RPMI7951 (cell line): ENCODE measurements at places on chromosomes 2 and 18. TPM values are rescaled to one million over a fixed set of nuclear protein-coding genes. Genes with fewer than 3 reads are reported as not detected.

The KLHL30 gene
- not detected in 2 replicates for total RNA-seq

The FAM210A gene
- 30.2 and 33.0 TPM in 2 replicates for total RNA-seq

The UPP2 gene
- not detected in 2 replicates for total RNA-seq

The CD8B2 gene
- total RNA-seq = not detected in 2 replicates

The FAM110C gene
- total RNA-seq = not detected in 2 replicates

The LRRC30 gene
- not detected in 2 replicates for total RNA-seq

The STPG4 gene
- total RNA-seq = not detected in 2 replicates

The TCF23 gene
- not detected in 2 replicates for total RNA-seq

The COL5A2 gene
- total RNA-seq = 175 and 204 TPM in 2 replicates

The GKN1 gene
- total RNA-seq = not detected in 2 replicates

The TRIM43 gene
- not detected in 2 replicates for total RNA-seq

The KLHL41 gene
- total RNA-seq = 0.12 and 0.20 TPM in 2 replicates

The RUFY4 gene
- total RNA-seq = not detected in 2 replicates

The B4GALT6 gene
- total RNA-seq = 2.4 and 2.8 TPM in 2 replicates

The SERPINB3 gene
- 0.20 TPM in 1 of 2 replicates, not detected in the other for total RNA-seq

The CROCC2 gene
- 0.12 TPM in 1 of 2 replicates, not detected in the other for total RNA-seq

The TDRD15 gene
- total RNA-seq = not detected in 2 replicates

The RNU2-63P gene
- not detected in 2 replicates for total RNA-seq

The TIGD1 gene
- 6.3 and 7.1 TPM in 2 replicates for total RNA-seq

The C2orf66 gene
- 0.12 TPM in 1 of 2 replicates, not detected in the other for total RNA-seq

GRCh38 chr2:164835302-164835701 is 6.3 kb downstream of the COBLL1 start:
- DNase-seq = no peak

GRCh38 chr2:58515827-58516573 is 274.9 kb upstream of the FANCL start:
- no peak for DNase-seq

DNA sequence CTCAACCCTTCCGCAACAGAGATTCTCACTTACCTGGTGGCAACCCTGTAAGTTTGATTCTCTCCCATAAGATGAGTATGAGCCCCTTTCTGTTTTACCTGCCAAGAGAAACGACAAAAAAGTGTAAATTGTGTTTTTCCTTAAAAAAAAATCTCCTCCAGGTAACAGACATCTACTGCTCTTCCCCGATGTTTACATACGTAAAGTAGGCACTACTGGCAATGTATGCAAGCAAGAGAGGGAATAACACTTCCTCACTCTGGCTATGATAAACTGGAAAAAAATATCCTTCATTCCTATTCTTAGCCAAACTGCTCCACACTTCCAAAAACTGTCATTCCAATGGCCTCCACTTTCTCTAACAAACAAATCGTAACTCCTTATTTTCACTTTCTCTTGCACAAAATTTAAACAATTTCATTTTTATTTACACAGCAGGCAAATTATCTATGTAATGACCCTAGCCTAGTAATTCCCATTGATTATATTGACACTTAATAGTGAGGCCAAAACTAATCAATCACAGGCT is 184.5 kb downstream of the TCF4 start:
- no peak for DNase-seq

DNA sequence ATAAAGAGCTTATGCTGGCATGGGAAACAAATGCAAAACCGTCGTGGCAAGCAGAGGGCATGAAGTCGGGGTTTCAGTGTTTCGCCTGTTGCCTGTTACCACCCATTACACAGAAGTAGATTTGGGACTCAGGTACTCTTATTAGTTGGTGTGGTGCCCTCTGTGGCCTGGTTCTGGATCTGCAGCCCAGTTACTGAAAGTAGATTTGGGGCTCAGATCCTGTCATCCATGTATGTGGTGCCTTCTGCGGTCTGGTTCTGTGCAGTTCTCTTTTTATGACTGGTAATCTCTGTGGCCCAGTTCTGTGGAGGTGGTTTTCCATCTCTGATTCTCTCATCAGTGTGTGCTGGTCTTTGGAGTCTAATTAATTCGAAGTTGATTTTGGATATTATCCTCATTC is 45.2 kb downstream of the ADNP2 start:
- no peak for DNase-seq

- peak; percentile 85 for DNase-seq
Measured at GRCh38 chr2:81658227-81658626, 1353.7 kb upstream of the LRRTM1 start.

- no peak for DNase-seq
Measured at GRCh38 chr18:38633333-38633732, 1067.7 kb upstream of the CELF4 start.

- DNase-seq = peak; percentile 95
Measured at GRCh38 chr2:68889500-68889899, 18.3 kb upstream of the BMP10 start.

GRCh38 chr2:46388881-46389280 is 90.5 kb upstream of the TMEM247 start:
- no peak for DNase-seq

GRCh38 chr2:202436626-202437025 is 60.5 kb downstream of the BMPR2 start:
- no peak for DNase-seq

- DNase-seq = no peak
Measured at GRCh38 chr2:86491088-86491487, 49.9 kb downstream of the KDM3A start.

DNA sequence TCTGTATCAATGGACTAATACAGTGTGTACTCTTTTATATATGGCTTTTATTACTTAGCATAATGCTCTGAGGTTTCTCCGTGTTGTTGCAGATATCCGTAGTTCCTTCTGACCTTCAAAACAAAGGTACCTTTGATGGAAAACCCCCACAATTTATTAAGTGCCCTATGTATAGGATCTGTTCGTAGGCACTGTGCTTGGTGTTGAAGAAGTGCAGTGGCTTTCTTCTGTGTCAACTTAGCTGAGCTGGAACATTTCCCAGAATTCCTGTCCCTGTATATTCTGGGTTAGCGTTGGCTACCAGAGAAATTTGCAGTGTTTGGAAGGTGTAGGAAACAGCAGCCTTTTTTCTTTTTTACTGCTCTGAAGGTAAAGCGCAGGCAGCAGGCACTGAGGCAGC is 56.3 kb upstream of the MSH2 start:
- no peak for DNase-seq

- no peak for DNase-seq
Measured at GRCh38 chr2:168469281-168469988, 13.4 kb downstream of the CERS6 start.

GRCh38 chr2:121346859-121347258 is 61.9 kb upstream of the TFCP2L1 start:
- no peak for DNase-seq

- DNase-seq = no peak
Measured at GRCh38 chr2:240994171-240994896, 4.1 kb upstream of the SNED1 start.

- DNase-seq = no peak
Measured at GRCh38 chr18:39587586-39587985, 2022.0 kb upstream of the CELF4 start.

- no peak for DNase-seq
Measured at GRCh38 chr2:221851531-221852045, 279.5 kb upstream of the EPHA4 start.

- peak; percentile 13 for DNase-seq
Measured at GRCh38 chr2:191846515-191847476, at the start of gene CAVIN2. Gene CAVIN2 (minus strand): TSS chr2:191847088. CDS start chr2:191846925, 163 bp downstream.

GRCh38 chr2:201440182-201440581 is 11.1 kb downstream of the TRAK2 start:
- DNase-seq = no peak
